Gastroesophageal sphincter (tissue), 4 donors: ENCODE measurements at places on chromosomes 13 and 19.

GRCh38 chr19:30890033-30890432, 459.2 kb downstream of the TSHZ3 start:
- ATAC-seq: no peak

GRCh38 chr13:109652531-109652930, 133.9 kb downstream of the IRS2 start:
- ATAC-seq: no peak

GRCh38 chr13:93316841-93317240, 90.2 kb downstream of the GPC6 start:
- ATAC-seq: no peak

- no peak for ATAC-seq
These were observed 6.5 kb downstream of the MAB21L1 start for GRCh38 chr13:35469806-35470525.

DNA sequence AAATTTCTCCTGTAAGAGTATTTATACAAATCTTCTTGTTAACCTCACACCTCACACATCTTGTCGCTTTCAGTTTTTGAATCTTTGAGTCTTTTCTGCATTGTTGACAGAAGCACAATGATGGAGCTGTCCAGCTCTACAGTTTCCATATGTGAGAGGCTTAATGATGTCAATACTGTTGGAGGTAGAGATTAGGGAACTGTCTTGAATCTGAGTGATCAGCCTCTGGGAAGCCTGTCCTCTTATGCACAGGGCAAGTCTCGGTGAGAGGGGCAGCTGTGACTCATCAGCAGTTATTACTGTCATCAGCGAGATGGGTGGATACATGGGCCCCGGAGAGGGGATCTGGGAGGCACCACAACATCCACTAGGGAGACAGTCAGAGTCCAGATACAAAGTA, 4.6 kb upstream of the ITGBL1 start:
- ATAC-seq: no peak

DNA sequence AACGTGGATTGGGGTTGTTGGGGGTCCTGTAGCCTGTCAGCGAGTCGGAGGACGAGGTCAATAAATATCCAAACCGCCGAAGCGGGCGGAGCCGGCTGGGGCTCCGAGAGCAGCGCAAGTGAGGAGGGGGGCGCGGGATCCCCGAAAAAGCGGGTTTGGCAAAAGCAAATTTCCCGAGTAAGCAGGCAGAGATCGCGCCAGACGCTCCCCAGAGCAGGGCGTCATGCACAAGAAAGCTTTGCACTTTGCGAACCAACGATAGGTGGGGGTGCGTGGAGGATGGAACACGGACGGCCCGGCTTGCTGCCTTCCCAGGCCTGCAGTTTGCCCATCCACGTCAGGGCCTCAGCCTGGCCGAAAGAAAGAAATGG, 754 bp upstream of the SIX5 start:
- ATAC-seq: no peak

DNA sequence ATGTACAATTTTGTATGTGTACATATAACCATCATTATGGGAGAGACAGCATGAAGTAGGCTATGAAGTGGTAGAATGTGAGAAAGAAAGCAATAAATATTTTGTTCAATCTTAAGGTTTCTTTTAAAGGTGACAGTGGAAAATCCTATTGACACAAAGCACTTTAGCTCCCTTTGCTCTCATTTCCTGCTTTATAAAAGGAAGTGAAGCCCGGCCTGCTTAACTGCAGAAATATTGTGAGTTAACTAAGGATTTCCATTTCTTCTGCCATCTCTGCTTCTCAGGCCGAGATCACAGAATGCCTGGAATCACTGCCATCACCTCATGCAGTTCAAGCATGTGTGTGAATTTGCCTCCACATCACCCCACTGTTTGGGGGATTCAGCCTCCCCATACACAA, 83.5 kb downstream of the FRY start:
- no peak for ATAC-seq

DNA sequence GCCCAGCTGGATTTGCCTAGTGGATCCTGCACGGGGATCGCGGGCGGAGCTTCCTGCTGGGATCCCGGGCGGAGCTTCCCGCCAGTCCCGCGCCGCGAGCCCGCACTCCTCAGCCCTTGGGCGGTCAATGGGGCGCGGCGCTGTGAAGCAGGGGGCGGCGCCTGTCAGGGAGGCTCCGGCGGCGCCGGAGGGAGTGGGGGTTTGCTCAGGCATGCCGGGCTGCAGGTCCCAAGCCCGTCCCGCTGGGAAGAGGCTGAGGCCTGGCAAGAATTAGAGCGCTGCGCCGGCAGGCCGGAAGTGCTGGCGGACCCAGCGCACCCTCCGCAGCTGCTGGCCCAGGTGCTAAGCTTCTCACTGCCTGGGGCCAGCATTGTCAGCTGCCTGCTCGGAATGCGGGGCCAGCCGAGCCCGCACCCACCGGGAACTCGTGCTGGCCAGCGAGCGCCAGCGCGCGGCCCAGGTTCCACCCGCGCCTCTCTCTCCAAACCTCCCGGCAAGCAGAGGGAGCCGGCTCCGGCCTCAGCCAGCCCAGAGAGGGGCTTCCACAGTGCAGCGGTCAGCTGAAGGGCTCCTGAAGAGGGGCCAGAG, 119.6 kb downstream of the PRR20E start:
- peak; percentile 19 for ATAC-seq

DNA sequence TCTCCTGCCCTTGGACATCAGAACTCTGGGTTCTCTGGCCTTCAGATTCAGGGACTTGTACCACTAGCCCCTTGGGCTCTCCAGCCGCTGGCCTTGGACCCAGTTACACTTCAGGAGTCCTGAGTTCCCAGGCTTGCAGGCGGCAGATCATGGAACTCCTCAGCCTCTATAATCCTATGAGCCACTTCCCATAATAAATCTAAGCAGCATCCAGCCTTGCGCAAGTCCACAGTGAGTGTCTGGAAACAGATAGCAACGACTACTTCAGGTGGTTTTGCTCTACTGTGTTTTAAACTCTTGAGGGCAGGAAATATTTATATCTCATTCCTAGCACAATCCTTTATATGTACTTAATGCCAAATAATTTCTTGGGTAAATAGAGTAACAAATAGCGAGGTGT, 92.3 kb downstream of the COL4A1 start:
- no peak for ATAC-seq

GRCh38 chr13:111058796-111059506, 56.2 kb upstream of the ARHGEF7 start:
- ATAC-seq: no peak

GRCh38 chr13:100334214-100334613, 245.3 kb downstream of the PCCA start:
- ATAC-seq: no peak

- ATAC-seq: no peak
These were observed 980 bp downstream of the BCKDHA start for GRCh38 chr19:41398598-41398997.

GRCh38 chr13:106612688-106613087, 44.8 kb upstream of the ARGLU1 start:
- ATAC-seq: peak; percentile 66

- ATAC-seq: peak; percentile 71
These were observed 36.8 kb downstream of the INSR start for GRCh38 chr19:7257148-7258040.

DNA sequence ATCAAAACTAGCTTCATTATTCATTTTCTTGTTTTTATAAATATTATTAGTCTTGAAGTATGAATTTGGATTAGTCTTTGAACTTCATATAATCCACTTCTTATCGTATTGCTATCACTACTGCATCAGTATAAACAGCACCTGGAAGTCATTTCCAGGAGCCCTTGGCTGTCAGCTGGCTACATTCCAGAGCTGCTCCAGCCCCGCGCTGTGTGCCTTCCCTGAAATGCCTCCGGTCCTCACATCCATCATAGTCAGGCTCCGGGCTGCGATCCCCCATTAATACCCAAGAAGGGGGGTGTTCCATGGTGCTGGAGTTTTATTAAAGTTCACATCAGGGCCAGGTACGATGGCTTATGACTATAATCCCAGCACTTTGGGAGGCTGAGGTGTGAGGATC, 124.3 kb upstream of the GJB6 start:
- ATAC-seq: no peak

DNA sequence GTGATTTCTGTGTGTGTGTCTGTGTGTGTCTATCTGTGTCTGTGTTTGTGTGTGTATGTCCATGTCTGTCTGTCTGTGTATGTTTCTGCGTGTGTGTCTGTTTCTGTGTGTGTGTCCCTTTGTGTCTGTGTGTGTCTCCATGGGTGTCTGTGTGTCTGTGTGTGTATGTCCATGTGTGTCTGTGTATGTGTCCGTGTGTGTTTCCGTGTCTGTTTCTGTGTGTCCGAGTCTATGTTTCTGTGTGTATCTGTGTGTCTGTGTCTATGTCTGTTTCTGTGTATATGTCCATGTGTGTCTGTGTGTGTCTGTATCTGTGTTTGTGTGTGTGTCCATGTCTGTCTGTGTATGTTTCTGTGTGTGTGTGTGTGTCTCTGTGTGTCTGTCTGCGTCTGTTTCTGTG, 276.3 kb upstream of the SOX1 start:
- ATAC-seq: no peak

DNA sequence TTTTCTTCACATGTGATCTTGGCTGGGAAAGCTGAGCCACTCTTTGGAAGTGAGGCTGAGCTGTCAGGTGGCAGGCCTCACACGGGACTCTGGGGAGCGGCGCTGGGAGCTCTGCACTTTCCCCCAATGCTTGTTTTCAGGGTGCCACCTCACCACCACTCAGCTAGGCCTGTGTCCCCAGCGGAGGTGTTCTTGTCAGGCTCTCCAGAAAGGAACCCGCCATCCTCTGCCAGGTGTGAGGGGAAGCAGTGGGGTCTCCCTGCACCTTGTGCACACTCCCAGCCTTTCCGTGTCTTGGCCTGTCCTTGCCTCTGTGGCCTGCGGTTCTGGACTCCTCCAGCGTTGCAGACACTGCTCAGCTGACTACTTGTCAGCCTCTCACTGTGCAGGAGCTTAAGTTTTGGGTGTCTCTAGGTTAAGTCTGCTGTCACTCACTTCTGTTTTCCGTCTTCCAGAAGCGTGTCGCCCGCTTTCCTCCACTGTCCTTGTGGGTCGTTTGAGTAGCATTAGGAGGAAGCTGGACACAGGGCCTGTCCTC, 51.9 kb downstream of the GGACT start:
- no peak for ATAC-seq

GRCh38 chr19:52735734-52736133, 890 bp upstream of the ZNF611 start:
- peak; percentile 44 for ATAC-seq

DNA sequence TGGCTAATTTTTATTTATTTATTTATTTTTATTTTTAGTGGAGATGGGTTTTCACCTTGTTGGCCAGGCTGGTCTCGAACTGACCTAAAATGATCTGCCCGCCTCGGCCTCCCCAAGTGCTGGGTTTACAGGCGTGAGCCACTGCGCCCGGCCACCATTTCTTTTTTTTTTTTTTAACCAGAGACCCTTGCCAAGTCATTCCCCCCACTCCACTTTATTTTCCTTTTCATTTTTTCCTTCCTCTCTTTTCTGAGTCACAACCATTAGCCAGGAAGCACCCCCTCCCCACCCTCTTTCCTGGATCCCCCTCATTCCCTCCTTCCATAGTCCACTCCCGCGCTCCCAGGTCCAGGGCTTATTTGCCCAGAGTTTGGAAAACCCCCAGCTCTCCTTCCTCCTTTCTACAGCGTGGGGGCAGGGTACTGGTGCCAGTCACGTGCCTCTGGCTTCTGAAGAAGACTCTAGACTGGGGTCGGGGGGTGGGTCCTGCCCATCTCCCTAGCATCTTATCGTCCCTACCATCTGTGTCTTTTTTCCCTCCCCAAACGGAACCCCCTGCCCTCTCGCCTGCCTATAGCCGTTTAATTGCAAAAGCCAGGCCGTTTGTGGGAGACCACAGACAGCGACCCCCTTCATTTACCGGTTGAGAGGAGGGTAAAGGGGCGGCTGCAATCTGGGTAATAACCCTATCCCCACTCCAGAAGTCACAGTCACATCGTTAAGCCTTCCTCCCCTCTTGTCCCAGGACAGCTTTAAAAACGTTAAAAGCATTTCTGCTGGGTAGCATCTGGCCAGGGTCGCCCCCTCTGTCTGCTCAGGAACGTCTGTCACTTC, 1.1 kb upstream of the CALR start:
- ATAC-seq: no peak

DNA sequence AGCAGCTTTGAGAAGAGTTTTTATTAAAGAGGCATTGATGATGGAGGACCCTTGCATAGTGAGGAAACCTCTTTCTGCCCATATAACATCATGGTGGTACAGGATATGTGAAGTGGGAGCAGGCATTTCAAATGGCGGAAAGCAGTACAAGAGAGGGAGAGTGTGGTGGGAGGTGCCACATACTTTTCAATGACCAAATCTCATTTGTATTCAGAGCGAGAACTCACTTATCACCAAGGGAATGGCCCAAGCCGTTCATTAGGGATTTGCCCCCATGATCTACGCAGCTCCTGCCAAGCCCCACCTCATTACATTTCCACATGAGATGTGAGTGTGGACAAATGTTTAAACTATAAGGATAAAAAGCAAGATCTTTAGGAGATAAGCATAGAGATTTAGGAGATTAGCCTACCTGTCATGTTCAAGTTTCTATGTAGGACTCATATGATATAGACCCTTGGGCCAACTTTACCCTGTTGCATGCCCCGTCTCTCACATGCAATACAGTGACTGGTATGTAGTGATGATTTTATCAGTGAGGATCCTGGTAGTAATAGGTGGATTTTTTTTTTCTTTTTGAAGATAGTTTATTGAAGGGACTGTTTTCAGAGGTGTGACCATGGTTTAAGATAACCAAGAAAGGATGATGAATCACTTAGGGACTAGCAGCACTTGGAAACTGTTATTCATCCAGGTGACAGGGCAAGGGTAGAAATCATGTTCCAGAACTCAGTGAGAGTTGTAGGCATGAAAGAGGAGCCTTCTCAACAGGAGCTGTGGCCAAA, 38.3 kb downstream of the DNAJC15 start:
- no peak for ATAC-seq

DNA sequence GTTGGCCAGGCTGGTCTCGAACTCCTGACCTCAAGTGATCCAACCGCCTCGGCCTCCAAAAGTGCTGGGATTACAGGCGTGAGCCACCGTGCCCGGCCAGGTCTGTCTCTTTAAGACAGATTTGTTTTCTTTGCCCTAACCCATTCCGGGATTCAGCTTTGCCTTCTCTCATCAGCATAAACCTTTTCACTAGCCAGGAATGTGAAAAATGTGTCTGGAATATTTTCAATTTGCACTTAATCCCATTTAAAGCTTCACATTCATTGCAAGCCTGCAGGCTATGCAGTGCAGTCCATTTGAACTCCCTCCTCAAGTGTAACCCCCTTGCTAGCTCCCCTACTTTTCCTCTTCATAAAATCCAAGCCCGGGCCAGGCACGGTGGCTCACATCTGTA, 880 bp upstream of the TMEM160 start:
- ATAC-seq: no peak

- ATAC-seq: peak; percentile 76
These were observed 186.2 kb upstream of the GPR12 start for GRCh38 chr13:26946684-26947343.

- no peak for ATAC-seq
These were observed 1075.2 kb downstream of the PCDH9 start for GRCh38 chr13:66154976-66155375.

GRCh38 chr19:17294051-17294891, 9.0 kb downstream of the ABHD8 start:
- no peak for ATAC-seq

GRCh38 chr13:113650275-113650674, 7.7 kb downstream of the ATP4B start:
- no peak for ATAC-seq
